ENCODE measurements at places on chromosomes 6 and 20.

GRCh38 chr6:40427196-40427595, 160.0 kb downstream of the LRFN2 start:
- no peak for DNase-seq

GRCh38 chr6:12480379-12480778, 190.2 kb downstream of the EDN1 start:
- no peak for DNase-seq

- DNase-seq: no peak
Measured at GRCh38 chr6:105184921-105185320, 5.1 kb upstream of the POPDC3 start.

DNA sequence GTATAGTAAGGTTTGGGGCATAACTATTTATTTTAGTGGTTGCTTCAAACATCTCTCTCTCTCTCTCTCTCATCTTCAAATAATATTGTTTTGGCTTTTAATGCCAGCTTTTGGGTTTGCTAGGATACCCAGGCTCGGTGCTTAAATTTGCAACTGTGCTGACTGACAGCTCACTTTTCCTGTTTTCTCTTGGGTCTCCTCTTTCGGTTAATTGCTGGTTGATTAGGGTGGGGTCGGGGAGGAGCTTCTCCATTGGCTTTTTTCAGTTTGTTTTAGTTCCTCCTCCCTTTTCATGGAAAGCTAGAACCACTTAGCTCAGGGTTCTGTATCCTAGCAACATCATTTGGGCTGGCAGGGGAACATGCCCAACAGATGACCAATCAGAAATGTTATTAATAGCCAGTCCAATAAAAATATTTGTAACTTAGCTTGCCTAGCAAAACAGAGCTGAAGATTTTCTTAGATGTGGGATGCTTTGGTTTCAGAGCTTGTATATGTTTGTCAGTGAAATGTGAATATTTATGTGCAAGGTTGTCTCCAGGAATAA, 11.3 kb downstream of the TFAP2B start:
- no peak for DNase-seq

DNA sequence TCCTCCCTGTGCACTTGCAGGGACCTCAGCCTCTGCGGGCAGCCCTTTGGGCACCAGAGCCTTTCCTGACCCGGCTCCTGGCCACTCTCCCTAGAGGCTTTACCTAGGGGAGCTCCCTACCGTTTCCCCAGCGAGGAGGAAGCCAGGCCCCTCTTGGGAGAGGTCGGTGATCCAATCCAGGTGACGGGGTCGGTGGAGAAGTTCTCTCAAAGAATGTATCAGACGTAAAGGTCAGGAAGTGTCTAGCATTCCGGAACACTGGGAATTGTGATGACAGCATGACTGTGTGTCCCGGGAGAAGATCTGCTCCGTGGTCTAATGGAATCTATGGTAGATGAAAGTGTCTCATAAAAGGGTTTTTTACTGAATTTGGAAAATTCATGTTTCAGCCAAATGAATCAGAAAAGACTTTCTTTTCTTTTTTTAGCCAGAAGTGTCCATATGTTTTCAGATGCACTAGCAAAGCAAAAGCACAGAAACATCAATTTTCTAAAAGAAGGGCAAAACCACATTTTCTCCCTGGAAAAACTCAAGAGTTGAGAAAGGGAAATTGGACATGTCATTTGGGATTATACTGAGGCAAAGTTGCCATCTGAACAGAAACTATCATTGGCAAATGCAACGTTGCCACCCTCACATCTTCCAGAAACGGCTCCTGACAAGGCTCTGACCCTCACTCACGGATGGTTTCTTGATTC, 289.4 kb downstream of the THBS2 start:
- no peak for DNase-seq

DNA sequence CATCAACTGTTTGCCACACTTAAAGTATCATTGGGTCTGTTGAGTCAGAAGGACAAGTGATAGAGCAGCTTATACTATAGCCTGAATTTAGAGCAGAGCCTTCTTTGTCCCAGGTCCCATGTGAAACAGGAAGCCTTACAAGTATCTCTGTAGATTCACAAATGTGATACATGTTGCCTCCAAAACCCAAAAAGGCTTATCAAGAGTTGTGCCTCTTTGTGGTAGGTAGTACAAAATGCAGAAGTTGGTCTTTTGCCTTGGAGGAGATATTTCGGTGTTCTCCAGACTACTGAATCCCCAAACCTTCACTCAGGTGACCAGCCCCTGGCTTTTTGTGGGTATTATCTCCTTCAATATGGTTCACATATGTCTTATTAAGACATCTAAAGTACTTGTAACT, 172.8 kb upstream of the PROKR2 start:
- DNase-seq: no peak

DNA sequence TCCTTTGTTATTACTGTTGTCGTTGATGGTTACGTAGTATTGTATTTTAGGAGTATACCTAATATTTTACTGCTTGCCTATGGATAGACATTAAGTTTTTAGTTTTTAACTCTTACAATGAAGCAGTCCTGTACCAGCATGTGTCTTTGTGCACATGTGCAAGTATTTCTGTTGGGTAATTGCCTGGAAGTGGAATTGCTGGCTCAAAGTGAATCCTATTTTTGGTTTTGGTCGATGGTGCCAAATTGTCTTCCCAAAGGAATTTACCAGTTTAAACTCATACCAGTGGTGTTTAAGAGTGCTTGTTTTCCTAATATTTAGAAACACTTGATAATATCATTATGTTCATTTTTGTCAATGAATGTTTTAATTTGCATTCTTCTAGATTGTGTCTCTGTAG, 75.5 kb downstream of the ANKS1A start:
- no peak for DNase-seq

DNA sequence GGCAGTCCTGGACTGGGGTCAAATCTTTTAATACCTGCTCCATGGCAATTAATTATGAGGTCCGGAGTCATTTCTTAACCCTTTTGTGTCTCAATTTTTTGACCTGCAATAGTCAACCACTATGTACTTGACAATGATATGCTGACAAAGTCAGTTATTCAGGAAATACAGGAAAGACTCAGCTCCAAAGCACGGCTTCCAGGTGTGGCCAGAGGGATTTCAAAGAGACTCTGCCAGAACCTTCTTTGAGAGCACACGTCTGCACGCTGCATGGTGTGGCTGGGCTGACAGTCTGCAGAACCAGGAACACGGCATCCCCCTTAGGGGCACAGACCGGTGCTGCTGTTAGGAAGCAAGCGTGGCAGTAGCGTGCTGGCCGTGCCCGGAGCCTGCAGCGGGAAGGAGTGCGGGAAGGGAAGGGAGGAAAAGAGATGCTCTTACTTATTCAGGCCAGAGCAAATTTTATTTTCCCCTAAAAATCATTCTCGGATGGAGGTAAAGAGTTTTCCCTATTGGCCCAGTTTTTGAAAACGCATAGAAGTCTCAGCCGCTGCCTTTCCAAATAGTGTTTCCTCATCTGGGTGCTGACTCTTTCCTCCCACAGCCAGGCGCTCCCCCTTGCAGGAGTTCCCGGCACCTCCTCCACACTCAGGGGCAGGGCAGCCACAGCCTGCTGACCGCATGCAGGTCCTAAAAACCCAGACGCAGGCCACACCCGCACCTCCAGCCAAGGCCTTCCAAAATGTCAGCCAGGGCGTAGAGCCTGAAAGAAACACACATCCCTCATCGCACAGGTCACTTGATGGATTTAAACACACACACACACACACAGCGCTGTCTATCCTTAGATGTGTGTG, 187.4 kb upstream of the SNX9 start:
- DNase-seq: no peak

Measured in stimulated activated CD4-positive, alpha-beta T cell treated with anti-CD3 and anti-CD28 coated beads, Interleukin-1b, Interleukin-23, amount 100 ng/mL, for 1 hour (primary cell).